ENCODE measurements at places on chromosomes 3 and 15. TPM values are rescaled to one million over a fixed set of nuclear protein-coding genes. Genes with fewer than 3 reads are reported as not detected.

DNA sequence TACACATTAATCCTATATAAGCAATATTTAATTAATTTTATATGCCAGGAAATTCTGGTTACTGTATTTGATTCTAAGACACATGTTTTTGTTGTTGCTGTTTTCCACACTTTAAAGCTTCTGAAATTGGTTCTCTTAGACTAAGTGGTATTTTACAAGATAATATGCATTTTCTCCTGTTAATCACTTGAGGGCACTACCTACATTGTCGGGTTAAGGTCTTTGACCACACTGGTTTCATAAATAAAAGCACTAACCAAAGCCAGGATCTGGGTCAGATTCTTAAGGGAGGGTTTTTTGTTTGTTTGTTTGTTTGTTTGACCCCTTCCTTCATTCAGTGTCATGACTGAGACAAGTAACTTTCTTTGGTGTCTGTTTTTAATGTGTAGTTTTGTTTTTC lies 590.2 kb downstream of the RBMS3 start:
- no peak for DNase-seq
- no peaks in the 10 kb centered on the region for H3K4me1 ChIP-seq
- no peak overlapping the region for H3K4me3 ChIP-seq
- no peak overlapping the region for H3K27ac ChIP-seq
- no peaks in the 10 kb centered on the region for H3K36me3 ChIP-seq

GRCh38 chr3:141646760-141647561 lies 91.1 kb upstream of the RNF7 start:
- H3K36me3 ChIP-seq = no peaks in the 10 kb centered on the region
- no peaks in the 10 kb centered on the region for H3K4me1 ChIP-seq

DNA sequence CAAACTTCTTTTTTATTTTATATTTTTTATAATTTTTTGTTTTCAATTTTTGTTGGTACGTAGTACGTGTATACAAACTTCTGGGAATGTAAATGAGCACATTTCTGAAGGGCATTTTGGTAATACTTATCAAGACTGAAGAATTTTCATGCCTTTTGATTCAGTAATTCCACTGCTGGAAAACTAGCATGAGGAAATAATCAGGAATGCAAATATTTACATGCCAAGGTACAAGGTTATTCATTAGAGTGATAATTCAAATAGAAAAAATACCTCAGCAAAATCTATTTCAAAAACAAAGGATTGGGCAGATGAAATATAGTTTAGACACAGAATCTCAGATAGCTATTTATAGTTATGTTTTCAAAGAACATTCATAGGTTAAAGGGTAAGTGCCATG lies 128.7 kb downstream of the DMXL2 start:
- no peaks in the 10 kb centered on the region for H3K36me3 ChIP-seq
- H3K27ac ChIP-seq = no peak overlapping the region
- DNase-seq = no peak
- no peaks in the 10 kb centered on the region for H3K4me1 ChIP-seq
- H3K4me3 ChIP-seq = no peak overlapping the region

DNA sequence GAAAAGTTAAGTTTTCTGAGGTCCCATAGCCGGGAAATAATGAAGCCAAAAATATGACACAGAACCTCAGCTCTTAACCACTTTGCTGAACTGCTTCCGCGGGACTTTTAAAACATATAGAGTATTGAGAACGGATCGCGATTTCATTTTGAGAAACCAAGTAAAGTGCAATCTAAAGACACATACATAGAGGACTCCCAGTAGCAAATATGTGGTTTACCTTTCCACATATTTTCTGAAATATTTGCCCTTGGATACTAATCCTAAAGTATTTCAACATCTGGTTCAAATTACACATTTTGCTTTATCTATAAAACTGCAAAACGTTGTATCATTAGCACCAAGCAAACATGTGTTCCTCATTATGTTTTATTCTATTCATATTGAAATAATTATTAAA lies 776.5 kb downstream of the ROBO2 start:
- no peak overlapping the region for H3K4me3 ChIP-seq
- no peaks in the 10 kb centered on the region for H3K4me1 ChIP-seq
- no peaks in the 10 kb centered on the region for H3K27me3 ChIP-seq
- H3K27ac ChIP-seq = no peak overlapping the region
- DNase-seq = no peak

DNA sequence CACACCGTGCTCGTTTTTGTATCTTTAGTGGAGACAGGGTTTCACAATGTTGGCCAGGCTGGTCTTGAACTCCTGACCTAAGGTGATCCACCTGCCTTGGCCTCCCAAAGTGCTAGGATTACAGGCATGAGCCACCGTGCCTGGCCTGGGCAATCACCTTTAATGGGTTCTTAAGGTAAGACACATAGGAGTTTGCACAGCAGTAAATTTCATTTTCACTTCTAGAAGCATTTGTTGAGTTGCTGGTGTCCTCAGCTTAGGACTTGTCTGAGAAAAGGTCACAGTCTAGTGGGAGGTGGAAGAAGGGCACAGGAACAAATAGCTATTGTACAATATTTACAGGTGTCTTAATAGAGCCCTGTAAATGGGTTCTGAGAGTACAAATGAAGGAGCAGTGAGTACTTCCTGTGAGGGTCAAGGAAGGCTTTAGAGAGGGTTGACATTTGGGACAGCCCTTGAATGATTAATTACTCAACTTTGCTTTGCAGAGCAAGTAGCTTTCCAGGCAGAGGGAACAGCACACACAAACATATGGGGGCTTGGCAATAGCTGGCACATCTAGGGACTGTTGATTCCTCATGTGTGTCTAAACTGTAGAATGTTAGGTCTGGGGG lies 8.7 kb upstream of the ETV5 start:
- H3K27me3 ChIP-seq = no peaks in the 10 kb centered on the region
- no peak for DNase-seq
- no peak overlapping the region for H3K4me3 ChIP-seq
- H3K36me3 ChIP-seq = no peaks in the 10 kb centered on the region

- no peak for DNase-seq
- H3K36me3 ChIP-seq = no peaks in the 10 kb centered on the region
- H3K4me3 ChIP-seq = no peak overlapping the region
Observed at GRCh38 chr3:155603302-155603701, 141.6 kb downstream of the PLCH1 start.

DNA sequence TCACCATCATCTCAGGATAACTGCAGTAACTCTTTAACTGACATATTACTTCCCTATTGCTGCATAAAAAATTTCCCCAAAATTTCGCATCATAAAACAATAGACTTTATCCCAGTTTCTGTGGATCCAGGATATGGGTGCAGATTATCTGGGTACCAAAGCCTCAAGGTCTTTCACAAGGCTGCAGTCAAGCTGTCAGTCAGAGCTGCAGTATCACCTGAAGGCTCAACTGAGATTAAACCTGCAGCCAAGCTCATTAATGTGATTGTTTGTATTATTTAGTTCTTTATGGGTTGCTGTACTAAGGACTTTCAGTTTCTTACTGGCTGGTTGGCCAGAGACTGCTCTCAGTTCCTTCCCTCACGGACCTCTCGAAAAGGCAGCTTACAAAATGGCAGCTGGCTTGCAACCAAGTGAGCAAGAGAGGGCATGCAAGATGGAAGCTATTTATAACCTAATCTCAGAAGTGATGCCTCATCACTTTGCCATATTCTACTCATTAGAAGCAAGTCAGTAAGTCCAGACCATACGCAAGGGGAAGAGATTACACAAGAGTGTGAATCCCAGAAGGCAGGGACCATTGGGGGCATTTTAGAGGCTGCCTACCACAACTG lies 54.9 kb downstream of the DCUN1D1 start:
- H3K27ac ChIP-seq = no peak overlapping the region
- no peaks in the 10 kb centered on the region for H3K27me3 ChIP-seq
- H3K36me3 ChIP-seq = no peaks in the 10 kb centered on the region
- peak; percentile 65 for DNase-seq

DNA sequence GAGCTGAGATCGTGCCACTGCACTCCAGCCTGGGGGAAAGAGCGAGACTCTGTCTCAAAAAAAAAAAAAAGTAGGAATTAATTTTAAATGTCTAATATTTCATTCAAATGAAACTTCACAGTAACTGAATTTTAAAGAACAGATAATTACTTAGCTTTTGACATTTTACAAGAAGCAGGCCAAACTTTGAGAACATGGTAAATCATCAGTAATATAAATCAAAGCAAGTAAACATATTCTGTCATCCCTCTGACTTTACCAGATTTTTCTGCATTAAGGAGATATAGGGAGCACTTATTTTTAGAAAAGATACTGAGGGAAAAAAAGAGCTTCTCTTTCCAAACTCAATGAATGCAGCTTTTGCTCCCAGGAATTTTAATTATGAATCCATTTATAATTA lies 37.0 kb downstream of the NR1I2 start:
- DNase-seq = no peak
- H3K27ac ChIP-seq = no peak overlapping the region
- H3K27me3 ChIP-seq = no peaks in the 10 kb centered on the region
- no peaks in the 10 kb centered on the region for H3K4me1 ChIP-seq
- no peak overlapping the region for H3K4me3 ChIP-seq

DNA sequence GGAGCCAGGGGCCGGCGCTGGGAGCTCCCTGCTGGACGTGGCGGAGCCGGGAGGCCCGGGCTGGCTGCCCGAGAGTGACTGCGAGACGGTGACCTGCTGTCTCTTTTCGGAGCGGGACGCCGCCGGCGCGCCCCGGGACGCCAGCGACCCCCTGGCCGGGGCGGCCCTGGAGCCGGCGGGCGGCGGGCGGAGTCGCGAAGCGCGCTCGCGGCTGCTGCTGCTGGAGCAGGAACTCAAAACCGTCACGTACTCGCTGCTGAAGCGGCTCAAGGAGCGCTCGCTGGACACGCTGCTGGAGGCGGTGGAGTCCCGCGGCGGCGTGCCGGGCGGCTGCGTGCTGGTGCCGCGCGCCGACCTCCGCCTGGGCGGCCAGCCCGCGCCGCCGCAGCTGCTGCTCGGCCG lies 1.5 kb downstream of the SMAD6 start:
- DNase-seq = no peak
- H3K4me1 ChIP-seq = peaks cover 7% of the 10 kb centered on the region
- H3K27me3 ChIP-seq = no peaks in the 10 kb centered on the region
- peak overlapping the region; percentile 88 for H3K4me3 ChIP-seq
- H3K36me3 ChIP-seq = no peaks in the 10 kb centered on the region

- no peaks in the 10 kb centered on the region for H3K27me3 ChIP-seq
- H3K4me1 ChIP-seq = no peaks in the 10 kb centered on the region
- no peak overlapping the region for H3K4me3 ChIP-seq
- no peak for DNase-seq
Observed at GRCh38 chr3:55731741-55732140, 244.6 kb upstream of the WNT5A start.

GRCh38 chr3:110419601-110420000 lies 652.0 kb upstream of the NECTIN3 start:
- H3K36me3 ChIP-seq = no peaks in the 10 kb centered on the region
- no peak overlapping the region for H3K27ac ChIP-seq
- H3K4me3 ChIP-seq = no peak overlapping the region
- DNase-seq = no peak
- H3K27me3 ChIP-seq = no peaks in the 10 kb centered on the region
- H3K4me1 ChIP-seq = no peaks in the 10 kb centered on the region

DNA sequence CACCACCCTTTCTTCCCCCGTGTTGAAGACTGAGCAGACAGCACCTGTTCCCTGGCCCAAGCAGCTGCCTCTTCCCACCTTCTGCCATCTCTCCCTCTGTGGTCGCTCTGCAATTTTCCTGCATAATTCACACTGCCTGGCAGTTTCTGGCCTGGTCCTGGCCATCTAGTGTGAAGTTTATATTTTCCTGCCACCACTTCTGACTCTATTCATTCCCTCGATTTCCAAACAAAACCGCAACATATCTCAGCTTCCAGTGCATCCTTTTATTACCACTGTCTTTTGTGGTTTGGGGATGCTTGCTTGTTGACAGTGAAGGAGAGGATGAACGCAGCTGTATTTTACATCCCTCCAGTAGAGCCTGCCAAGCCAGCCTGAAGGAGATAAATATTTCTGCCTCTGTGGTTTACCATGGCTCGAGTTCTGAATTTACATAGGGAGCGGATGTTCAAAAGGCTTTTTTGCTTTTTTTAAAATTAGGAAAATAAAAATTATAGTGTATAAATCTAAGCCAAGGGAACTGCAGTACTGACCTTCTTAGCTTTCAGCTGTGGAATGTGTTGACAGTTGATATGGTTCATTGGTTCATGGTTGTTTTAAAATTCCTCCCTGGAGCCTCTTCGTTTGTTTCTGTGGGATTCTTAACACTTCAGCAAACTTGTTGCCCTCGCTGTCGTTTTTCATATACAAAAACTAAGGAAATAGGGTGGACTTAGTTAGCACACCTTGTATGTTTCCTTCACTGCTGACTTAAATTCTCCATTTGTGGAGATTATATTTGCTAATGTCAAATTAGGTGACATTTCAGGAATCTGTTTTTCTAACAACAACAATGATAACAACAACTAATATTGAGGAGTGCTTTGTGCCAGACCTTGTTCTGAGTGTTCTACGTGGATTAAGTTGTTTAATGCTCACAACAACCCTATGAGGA lies 250.5 kb downstream of the ADAMTSL3 start:
- no peak for DNase-seq
- H3K4me1 ChIP-seq = no peaks in the 10 kb centered on the region
- peak overlapping the region; percentile 39 for H3K27ac ChIP-seq
- H3K4me3 ChIP-seq = no peak overlapping the region
- H3K36me3 ChIP-seq = peaks cover 6% of the 10 kb centered on the region

CCDC54 gene
- total RNA-seq = not detected

DNA sequence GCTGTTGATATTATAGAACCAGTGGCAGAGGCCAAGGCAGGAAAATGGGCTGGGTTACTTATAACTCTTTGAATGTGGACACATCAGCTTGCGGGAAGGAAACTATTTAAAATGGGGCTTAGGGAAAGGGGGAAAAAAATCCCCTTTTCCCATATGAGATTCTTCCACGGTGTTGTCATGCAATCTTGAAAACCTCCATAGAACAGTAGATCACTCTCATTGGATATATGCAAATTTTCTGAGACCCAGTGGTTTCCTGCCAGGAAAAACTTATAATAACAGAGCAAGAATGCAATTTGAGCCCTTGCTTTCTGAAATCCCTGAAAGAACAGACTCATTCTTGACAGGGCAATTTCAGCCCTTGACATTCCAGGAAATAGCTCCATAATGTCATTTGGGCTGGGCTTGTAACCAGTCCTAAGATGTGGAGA lies 31.1 kb downstream of the TMEM212 start:
- no peak overlapping the region for H3K4me3 ChIP-seq
- no peaks in the 10 kb centered on the region for H3K36me3 ChIP-seq
- no peaks in the 10 kb centered on the region for H3K27me3 ChIP-seq
- H3K27ac ChIP-seq = peak overlapping the region; percentile 70
- DNase-seq = peak; percentile 67

DNA sequence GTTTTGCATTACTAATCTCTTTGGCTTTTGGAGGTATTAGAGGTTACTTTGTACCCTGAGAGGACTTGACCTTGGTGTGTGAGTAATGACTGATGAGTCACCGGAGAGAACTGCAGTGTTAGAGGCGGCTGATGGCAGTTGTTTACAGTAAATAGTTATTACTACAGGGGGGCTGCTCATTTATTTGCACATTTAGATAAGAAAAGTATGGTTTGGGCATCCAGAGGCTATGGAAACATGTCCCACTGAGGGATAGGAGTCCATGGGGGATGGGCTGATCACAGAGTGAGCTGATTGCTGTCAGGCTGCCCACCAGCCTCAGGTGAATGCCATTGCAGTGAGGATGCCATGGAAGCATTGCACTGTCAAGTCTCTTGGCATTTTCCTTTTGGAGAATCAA lies 17.3 kb upstream of the STAC start:
- H3K4me1 ChIP-seq = no peaks in the 10 kb centered on the region
- H3K27ac ChIP-seq = no peak overlapping the region
- H3K27me3 ChIP-seq = no peaks in the 10 kb centered on the region
- no peak for DNase-seq

Data from ascending aorta (tissue), 2 donors.